ENCODE measurements at places on chromosomes 3 and 15.

DNA sequence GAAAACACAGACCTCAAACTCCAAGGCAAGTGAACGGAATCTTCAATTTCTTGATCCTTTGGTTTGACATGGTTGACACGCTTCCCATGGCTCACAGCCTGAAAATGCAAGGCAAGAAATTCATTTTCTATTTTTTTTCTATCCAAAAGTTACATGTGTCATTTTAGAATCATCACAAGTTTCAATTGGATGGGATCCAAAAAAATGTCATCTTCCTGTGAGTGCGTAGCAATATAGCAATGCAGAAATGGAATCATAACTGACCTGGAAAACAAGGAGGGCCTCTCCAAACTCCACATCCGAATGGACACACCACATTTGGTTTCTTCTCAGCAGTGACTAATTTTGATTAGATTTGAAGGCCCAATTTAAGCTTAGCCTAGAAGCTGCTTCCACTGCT lies 175.8 kb upstream of the ATP11B start:
- no peak for DNase-seq

GRCh38 chr3:153818338-153818737 lies 302.9 kb upstream of the ARHGEF26 start:
- no peak for DNase-seq

- no peak for DNase-seq
These were observed 155.7 kb downstream of the IGF1R start for GRCh38 chr15:98804057-98804380.

DNA sequence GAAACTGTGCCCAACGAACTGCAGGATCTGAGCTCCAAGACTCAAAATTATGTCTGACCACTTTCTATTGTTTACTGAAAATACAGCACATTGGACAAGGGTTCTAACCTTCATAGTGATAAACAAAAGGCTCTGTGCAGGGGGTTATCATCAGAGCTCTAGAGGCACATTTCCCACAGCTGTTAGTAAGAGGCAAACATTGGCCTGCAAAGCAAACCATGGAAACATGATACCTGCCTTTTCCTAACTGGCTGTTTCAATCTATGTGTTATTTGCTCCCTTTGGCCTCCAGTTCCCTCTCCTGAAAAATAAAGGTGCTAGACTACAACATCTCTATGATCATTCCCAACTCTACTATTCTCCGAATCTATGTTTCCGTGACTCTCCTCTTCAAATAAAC lies 159.7 kb upstream of the ARHGEF26 start:
- no peak for DNase-seq

DNA sequence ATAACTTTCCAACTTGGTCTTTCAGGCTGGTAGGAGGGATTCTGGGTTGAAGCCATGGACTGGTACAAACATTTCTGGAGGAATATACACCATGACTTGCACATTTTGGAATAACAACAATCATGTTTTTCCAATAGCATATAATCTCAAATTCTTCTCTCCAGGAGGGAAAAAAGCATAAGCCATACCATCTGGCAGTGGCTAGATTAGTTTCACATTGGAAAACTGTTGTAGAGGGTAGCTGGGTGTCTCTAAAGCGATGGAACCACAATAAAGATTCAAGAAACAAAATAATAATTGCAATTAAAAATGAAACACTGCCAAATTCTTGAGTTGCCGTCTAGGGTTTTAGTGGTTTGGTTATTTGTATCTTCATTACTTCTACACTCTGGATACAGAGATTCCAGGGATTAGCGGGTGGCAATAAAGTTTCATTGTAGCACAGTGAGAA lies 278.5 kb upstream of the RASGRP1 start:
- DNase-seq = no peak

DNA sequence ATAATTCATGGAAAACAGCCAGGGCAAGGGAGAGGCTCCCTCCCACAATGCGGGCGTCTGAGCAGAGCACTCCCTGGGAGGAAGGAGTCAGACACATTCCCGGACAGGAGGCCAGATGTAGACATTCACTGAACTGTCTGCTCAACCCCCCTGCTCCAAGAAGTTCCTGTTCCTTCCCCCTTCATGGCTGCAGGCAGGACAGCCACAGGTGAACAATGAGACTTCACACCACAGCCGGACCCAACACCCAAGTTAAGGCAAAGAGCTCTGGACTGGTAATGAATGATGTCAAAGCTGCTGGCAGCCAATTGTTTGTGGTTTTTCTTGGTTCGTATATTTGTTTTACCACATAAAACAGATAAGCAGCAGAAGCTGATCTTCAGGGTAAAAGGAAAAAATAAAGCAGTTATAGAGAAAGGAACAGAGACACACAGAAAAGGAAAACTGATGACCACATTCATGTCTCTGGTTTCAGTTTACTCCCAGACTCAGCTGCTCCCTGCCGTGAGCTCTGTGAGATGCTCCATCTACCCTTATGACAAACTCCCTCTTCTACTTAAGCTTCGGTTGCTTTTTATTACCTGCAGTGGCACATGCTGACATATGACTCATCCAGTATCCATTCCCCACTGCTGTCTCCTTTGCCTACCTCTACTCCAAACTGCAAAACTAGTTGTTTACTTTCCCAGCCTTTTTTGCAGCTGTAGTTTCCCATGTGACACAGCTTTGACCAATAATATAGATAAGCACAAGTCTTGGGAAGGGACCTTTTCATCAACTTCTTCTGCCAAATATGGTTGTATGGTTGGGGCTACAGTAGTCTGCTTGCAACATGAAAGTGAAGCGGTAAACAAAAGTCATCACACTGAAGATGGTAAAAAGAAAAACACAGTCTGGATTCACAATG lies 33.1 kb downstream of the DZIP1L start:
- DNase-seq = no peak
